Activated CD8-positive, alpha-beta memory T cell treated with anti-CD3 and anti-CD28 coated beads for 36 hours (primary cell): ENCODE measurements at places on chromosomes 3 and 15. TPM values are rescaled to one million over a fixed set of nuclear protein-coding genes. Genes with fewer than 3 reads are reported as not detected.

The PLSCR4 gene
- total RNA-seq: not detected

The ITIH1 gene
- total RNA-seq: not detected

The GPR62 gene
- not detected for total RNA-seq

The CCNL1 gene
- 117 TPM for total RNA-seq

The PARP15 gene
- 11.3 TPM for total RNA-seq

The ILDR1 gene
- total RNA-seq: not detected

The GMNC gene
- total RNA-seq: not detected

The UBL7 gene
- total RNA-seq: 59.8 TPM

The KBTBD12 gene
- total RNA-seq: not detected

The FANCD2 gene
- 71.4 TPM for total RNA-seq

The DNAH1 gene
- total RNA-seq: 4.5 TPM

The WNT7A gene
- 0.06 TPM for total RNA-seq

The ITGB5 gene
- total RNA-seq: 1.2 TPM

The MAGI1 gene
- total RNA-seq: 0.53 TPM

The GOLGA6L4 gene
- 1.1 TPM for total RNA-seq

The MOBP gene
- total RNA-seq: not detected

The ITPKA gene
- total RNA-seq: 0.57 TPM

The EPHB3 gene
- not detected for total RNA-seq

The CACNA2D2 gene
- 0.55 TPM for total RNA-seq

The ZPLD1 gene
- not detected for total RNA-seq

The SNX33 gene
- total RNA-seq: 3.8 TPM

The DYNC1LI1 gene
- 35.3 TPM for total RNA-seq

The ACAN gene
- total RNA-seq: not detected

The BFSP2 gene
- 0.61 TPM for total RNA-seq

The CLRN1 gene
- not detected for total RNA-seq

The CPNE9 gene
- 0.10 TPM for total RNA-seq

The FOXB1 gene
- total RNA-seq: 0.63 TPM

The CHAC1 gene
- total RNA-seq: 25.2 TPM

The RABL3 gene
- 42.4 TPM for total RNA-seq

The SMCO1 gene
- total RNA-seq: not detected

The HAPLN3 gene
- 27.2 TPM for total RNA-seq

The GUCA1C gene
- not detected for total RNA-seq

The MINAR1 gene
- total RNA-seq: 0.31 TPM

The GPX1 gene
- total RNA-seq: 219 TPM

The RTP3 gene
- not detected for total RNA-seq

The PLA1A gene
- 0.13 TPM for total RNA-seq

The ALPK3 gene
- total RNA-seq: 0.06 TPM

The SLC24A1 gene
- 7.8 TPM for total RNA-seq

The ECE2 gene
- total RNA-seq: not detected

The DAPK2 gene
- 3.3 TPM for total RNA-seq

The INSYN1 gene
- not detected for total RNA-seq
